Activated T-cell treated with anti-CD3 and anti-CD28 coated beads, Interleukin-2, amount 50 U/mL, for 48 hours (primary cell): ENCODE measurements at places on chromosomes 4 and X.

- no peak for DNase-seq
Measured at GRCh38 chr4:26786916-26787315, 73.7 kb upstream of the STIM2 start.

- no peak for DNase-seq
Measured at GRCh38 chrX:132015875-132016274, 7.2 kb upstream of the STK26 start.

GRCh38 chr4:182576601-182577289, 333.5 kb downstream of the TENM3 start:
- DNase-seq: no peak

GRCh38 chr4:52231526-52231925, 180.4 kb downstream of the SPATA18 start:
- DNase-seq: no peak

DNA sequence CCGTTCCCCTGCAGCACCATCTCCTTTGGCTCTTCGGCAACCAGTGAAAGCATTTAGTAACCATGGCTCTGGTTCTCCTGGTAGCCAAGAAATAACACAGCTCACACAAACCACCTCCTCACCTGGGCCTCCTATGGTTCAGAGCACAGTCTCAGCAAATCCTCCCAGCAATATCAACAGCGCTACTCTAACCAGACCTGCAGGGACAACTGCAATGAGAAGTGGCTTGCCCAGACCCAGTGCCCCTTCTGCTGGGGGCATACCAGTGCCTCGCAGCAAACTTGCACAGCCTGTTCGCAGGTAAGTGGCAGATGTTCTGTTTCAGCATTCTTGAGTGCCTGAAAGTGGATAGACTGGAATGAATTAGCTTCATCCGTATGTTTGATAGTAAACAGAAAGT, 63.0 kb upstream of the SLC10A4 start:
- no peak for DNase-seq

DNA sequence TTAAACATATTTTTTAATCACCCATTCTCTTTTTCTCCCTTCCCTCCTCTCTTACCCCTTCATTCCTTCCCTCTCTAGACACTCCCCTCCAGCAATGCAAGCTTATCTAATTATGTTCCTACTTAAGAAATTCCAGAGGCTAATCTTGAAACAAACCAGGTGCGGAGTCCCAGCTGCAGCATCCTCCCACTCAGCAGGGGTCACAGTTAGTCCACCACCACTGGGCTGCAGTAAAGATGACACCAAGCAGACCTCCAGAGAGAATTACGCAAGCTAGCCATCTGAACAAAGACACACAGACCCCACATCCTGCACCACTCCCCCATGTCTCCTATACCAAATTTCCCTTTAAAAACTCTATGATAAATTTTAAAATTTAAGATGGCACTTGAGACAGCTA, 13.9 kb upstream of the SEC24B start:
- DNase-seq: no peak

- DNase-seq: peak; percentile 27
Measured at GRCh38 chrX:1164322-1165288, 47.8 kb downstream of the CRLF2 start.

GRCh38 chrX:27575565-27575964, 14.6 kb upstream of the DCAF8L2 start:
- DNase-seq: no peak

DNA sequence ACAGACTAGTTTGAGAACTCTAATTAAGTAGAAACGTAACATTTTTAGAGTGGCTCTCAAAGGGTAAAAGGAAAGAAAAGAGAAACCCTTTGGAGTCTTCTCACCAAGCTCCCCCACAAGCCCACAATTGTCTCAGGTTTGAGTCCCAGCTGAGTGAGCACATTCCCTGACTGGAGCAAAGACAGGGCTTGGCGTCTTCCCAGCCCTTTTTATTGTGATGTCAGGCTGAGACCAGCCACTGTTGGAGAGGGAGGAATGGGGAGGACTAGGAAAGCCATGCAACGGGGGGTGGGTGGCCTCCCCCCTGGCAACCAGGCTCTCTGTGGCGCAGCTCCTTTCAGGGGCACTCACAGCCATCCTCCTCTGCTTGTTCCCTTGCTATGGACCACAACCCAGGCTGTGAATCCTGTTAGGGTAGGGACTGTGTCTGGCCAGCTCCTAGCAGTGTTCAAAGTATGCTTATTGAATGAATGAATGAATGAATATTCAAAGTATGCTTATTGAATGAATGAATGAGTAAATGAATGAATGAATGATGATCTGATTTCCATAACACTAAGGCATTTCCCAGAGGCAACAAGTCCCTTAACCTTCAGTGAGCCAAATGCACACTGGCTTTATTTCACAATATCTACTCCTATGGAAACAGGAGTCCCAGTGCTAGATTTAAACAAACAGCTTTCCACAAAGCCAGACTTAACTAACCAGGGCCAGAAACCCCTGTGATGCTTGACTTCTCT, 413.3 kb downstream of the MID1IP1 start:
- no peak for DNase-seq

DNA sequence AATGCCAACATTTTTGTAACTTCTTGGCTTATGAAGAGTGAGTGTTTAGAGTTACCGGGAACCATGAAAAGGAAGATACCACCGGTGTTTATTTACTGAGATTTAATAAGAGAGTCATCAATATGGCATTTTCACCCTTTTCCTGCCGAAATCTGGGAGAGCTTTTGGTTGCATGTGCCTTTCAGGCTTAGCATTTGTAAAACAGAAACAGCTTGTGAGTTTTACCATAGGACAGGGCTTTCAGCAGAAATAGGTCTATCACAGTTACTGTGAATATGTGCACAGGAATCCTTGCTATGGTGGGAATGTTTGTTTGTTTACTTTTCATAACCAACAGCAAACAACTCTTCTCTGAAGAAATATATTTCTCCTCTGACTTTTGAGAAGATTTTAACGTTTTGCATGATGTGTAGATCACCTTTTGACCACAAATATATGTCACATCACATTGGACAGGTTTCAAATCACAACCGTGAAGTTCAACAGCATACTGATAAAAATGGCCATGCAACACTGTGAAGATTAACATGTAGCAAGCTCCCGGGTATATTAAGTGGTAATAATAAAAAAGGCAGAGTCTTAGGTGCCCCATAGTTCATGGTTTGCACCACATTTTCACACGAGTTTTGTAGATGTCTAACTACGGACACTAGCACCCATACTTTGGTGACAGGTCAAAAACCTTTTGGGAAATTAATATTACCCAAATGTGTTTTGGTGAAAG, 21.3 kb downstream of the ARHGAP24 start:
- DNase-seq: no peak

DNA sequence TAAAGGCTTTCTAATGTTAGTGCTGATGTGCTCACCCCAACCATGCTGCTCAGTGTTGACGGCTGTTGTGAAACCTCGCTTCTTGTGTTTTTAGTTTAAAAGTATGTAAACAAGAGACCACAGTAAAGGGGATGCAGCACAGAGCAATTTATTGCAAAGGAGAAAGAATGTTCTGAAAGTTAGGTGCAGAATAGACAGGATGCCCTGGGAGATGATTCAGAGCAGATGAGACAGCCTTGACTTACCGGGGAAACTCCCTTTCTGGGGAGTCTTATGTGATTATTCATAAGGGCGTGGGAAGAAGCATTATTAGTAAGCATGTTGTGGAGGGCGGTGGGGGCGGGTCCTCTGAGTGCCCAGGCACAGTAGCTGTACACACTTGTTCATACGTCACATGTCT, 47.7 kb downstream of the EVC start:
- peak; percentile 61 for DNase-seq

- DNase-seq: no peak
Measured at GRCh38 chrX:39836802-39837420, 260.8 kb downstream of the BCOR start.

DNA sequence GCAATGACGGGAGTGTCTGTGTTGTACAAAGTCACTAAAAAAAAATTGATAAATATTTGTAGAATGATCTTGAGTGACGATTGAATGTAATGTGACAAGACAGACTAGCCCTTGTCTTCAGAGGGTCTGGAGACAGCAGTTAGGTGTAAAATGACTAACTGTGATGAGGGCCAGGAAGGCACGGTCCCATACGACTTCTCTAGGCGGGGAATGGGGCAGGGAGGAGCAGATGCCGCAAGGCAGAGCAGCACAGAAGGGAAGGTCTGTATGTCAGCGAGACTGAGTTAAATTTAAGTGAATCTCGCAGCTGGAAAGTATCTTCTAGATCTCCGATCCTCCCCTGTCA, 405 bp downstream of the CENPE start:
- no peak for DNase-seq

- DNase-seq: peak; percentile 50
Measured at GRCh38 chrX:119605464-119606279, 552 bp downstream of the NKRF start.

DNA sequence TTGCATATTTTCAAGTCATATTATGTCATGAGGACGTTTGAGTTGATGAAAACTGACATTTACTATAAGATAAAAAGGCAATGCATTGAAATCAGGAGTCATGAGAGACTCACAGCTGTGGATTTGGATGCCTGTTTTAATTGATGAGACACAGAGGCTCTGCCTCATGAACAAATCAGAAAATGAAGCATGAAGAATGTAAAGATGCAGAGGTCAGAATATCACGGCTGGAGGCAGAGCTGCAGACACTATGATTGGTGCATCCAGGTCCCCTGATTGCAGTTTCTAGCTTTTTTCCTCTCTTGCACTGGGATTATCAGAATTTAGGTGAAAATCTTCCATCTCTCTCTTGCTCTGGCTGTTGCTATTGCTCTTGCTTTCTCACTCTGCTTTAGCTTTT, 74.7 kb downstream of the FAM47B start:
- no peak for DNase-seq

GRCh38 chr4:147103403-147103946, 157.8 kb upstream of the TTC29 start:
- no peak for DNase-seq

DNA sequence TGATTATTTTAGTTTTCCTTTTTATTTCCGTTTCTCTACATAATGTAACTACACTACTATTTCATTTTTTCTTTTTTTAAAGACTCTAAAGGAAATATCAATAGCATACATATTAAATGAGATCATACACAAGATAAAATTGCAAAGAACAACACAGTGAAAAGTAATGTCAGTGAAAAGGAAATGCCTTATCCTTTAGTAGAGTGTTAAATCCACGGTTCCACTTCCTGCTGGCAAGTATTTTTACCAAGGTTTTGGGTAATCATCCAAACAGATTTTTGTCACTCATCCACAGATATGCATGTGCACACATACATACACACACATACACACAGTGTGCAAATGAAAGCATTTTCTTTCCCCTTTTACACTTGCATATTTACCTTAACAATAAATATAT, 548.9 kb downstream of the PPP4R3C start:
- no peak for DNase-seq

- no peak for DNase-seq
Measured at GRCh38 chr4:161519611-161520010, 644.2 kb downstream of the FSTL5 start.

GRCh38 chr4:98909646-98910401, 19.1 kb downstream of the EIF4E start:
- no peak for DNase-seq

DNA sequence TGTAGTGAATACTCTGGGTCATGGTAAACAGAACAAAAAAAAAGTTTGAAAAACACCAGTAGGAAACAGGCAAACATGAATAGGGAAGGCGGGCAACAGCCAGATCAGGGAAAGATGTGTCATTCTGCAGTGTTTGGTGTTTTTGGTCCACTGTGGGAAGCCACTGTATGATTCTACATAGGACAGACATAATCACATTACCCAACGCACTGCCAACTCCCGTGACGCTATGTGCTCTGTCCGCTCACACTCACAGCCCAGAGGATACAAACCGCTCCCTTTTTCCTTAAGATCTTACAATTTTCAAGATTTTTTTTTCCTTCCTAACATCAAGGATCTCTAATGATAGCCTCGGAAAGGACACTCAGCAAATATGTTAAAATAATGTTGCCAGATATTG, 59.3 kb downstream of the HADH start:
- no peak for DNase-seq

- no peak for DNase-seq
Measured at GRCh38 chr4:106494066-106494465, 125.5 kb upstream of the GIMD1 start.

- DNase-seq: no peak
Measured at GRCh38 chr4:41620594-41621256, 82.8 kb downstream of the LIMCH1 start.

DNA sequence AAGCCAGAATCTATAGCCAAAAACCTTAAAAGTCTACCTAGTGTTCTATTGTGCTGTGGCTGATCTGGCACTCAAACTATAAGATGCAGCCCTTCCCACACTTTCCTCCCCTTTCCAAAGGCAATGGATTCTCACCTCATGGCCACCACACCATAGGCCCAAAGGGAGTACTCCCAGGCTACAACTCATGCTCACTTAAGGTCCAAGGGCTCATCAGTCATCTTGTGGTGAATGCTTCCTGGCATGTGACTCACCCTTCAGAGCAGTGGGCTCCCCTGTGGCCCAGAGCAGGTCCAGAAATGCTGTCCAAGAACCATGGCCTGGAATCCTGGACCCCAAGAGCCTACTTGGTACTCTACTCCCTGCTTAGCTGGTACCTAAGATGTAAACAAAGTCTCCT, 181.0 kb downstream of the CHRDL1 start:
- DNase-seq: no peak

DNA sequence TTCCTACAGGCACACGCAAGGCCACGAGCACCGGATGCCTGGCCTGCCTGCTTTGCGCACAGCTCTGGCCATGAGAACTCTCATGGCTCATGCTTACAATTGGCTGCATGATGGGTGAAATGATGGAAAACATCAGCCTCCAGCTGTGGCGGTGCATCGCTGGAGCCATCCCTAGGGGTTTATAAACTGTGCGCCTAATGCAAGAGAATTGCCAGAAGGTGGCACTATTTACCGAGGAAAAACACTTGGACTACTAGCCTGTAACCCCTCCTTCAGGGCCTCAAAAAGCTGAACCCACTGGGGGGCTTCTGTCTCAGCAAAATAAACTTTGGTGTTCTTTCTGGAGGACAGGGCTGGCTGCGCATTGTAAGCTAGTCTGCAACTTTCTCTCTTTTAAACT, 51.9 kb downstream of the PHKA2 start:
- peak; percentile 19 for DNase-seq
